ENCODE measurements at places on chromosomes 11 and 22. TPM values are rescaled to one million over a fixed set of nuclear protein-coding genes. Genes with fewer than 3 reads are reported as not detected.

GRCh38 chr11:44915621-44916020 is 35.1 kb downstream of the TP53I11 start:
- DNase-seq: no peak

GRCh38 chr11:113382121-113382520 is 5.5 kb upstream of the ANKK1 start:
- no peak for DNase-seq

GRCh38 chr11:21514316-21514715 is 678.6 kb upstream of the ANO5 start:
- no peak for DNase-seq

DNA sequence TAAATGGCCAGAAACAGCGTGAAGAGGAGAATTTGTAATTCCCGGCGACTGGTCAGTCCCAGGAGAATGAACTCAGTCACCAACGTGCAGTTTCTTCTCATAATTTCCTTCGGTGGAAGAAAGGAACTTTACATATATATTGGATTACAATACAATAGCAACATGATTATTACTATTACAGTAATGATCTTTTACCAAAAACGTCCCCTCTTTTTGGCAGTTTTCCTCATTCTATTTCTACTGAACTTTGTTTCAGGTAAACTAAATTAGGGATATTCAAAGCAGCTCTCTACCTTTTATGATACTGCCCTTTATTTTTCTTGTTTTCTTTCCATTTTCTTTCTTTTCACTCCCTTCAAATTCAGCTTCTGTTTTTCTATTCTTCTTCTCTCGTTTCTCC is at the start of gene OR5M8:
TSS of gene OR5M8 (minus strand) at position 101 of the 400 bp plus-strand sequence. CDS start at position 101, 0 bp downstream.
- DNase-seq: no peak

- no peak for DNase-seq
Observed at GRCh38 chr11:79018371-79018849, 422.4 kb downstream of the TENM4 start.

- no peak for DNase-seq
Observed at GRCh38 chr11:8190431-8190830, 21.6 kb upstream of the RIC3 start.

- no peak for DNase-seq
Observed at GRCh38 chr22:26045051-26045450, 124.2 kb upstream of the SEZ6L start.

- no peak for DNase-seq
Observed at GRCh38 chr11:115085461-115086210, 407.3 kb downstream of the NXPE2 start.

GRCh38 chr11:69295995-69296889 is 2.3 kb downstream of the MYEOV start:
- DNase-seq: no peak

GRCh38 chr11:101439488-101439887 is 144.3 kb downstream of the TRPC6 start:
- no peak for DNase-seq

DNA sequence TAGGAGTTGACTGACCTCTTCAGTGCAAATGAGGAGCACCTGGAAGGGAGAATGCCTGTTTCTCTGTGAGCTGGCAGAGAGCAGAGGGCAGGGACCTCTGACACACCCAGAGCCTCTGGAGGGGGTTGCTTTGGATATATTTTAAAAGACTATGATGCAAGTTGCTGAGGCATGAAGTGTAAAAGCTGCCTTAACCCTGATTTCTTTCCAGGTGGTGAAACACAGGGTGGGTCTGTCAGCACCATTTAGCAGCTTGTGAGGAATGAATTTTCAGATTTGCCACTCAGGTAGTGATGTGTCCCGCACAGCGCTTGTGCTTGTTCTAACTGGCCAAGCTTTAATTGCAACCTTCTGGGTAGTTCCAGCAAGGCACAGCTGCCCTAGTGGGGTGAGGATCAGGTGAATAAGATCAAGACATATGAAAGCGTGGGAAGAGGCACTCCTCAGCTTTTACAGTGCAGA is 90.2 kb downstream of the SWAP70 start:
- DNase-seq: no peak

- no peak for DNase-seq
Observed at GRCh38 chr11:34027516-34028408, 23.8 kb upstream of the CAPRIN1 start.

GRCh38 chr11:16528639-16529038 is 172.3 kb upstream of the SOX6 start:
- DNase-seq: no peak

DNA sequence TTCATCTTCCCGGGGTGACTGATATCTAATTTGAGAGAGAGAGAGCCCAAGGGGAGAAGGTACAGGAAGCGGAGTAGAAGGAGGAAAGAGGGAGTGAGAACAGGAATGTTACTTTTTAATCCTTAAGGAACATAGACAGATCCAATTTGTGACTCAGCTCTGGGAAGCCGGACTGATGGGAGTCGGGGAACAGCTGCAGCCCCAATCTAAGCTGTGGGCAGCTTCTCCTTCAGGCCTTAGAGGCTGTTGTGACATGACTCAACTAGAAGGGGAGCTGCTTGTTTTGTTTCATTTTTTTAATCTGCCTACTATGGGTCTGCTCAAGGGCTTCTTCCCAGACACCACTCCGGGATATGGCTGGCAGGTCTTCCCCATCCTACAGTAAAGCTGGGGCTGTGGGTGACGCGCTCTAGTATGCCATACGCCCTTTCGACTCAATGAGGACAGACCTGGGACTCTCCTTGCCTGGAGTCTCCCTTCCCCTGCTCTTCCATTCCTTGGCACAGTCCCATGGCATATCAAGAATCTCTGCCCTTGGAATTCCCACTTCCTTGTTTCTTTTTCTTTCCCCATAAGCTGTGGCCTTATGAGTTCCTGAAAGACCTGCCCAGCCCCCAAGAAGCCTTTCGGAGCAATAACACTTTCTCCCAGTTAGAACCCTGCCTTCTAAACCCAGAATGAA is 103.3 kb upstream of the AKIP1 start:
- DNase-seq: no peak

- DNase-seq: no peak
Observed at GRCh38 chr22:40560994-40561515, 75.5 kb downstream of the MRTFA start.

DNA sequence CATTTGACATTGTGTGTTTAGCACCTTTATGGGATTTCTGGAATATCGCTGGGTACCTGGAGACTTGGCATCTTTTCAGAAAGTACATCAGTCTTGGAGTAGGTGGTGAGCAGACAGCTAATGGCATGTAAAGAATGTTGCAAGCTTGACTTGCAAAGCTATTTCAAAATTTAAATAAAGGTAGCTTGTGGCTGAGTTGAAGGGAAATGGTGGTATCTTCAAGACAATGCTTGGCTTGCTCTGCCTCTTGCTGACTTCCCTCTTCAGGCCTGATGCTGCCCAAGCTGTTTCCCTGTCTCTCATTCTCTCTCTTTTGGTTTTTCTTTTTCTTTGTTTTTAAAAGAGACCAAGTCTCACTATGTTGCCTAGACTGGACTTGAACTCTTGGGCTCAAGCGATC is 13.2 kb downstream of the ZNRF3 start:
- no peak for DNase-seq

DNA sequence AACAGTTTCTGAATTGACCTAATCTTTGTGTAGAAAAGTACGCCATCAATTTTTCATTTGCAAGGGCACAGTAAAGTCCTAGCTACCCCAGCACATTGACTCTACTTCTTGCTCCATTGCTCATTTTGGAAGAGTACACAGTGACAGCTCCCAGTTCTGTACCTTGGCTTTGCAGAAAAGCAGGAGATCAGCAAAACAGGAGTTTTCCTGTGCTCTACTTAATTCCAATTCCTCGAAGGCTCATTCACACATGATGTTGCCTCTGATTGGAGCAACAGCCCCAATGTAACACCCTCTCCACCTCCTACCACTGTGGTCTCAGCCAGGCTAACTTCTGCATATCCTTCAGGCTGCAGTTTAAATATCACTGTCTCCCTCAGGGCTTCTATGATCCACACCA is 118.7 kb downstream of the PAX6 start:
- no peak for DNase-seq

- no peak for DNase-seq
Observed at GRCh38 chr11:70153133-70153727, 49.9 kb upstream of the FADD start.

DNA sequence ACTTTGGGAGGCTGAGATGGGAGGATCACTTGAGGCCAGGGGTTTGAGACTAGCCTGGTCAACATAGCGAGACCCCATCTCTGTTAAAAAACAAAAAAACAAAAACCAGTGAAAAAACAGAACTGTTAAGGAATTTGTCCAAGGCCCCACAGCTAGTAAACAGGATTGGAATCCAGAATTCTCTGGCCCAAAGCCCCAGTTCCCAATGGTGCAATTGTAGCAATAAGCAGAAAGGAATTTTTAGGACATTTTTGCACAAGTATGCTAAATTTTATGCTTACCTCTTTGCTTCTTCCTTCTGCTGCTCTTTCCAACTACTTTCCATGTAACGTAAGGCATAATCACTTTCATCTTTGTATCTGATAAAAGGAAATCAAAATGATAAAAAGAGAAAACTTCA is 11.6 kb downstream of the MISFA start:
- DNase-seq: no peak

GRCh38 chr11:58493676-58494075 is 14.2 kb downstream of the OR5B21 start:
- DNase-seq: no peak

DNA sequence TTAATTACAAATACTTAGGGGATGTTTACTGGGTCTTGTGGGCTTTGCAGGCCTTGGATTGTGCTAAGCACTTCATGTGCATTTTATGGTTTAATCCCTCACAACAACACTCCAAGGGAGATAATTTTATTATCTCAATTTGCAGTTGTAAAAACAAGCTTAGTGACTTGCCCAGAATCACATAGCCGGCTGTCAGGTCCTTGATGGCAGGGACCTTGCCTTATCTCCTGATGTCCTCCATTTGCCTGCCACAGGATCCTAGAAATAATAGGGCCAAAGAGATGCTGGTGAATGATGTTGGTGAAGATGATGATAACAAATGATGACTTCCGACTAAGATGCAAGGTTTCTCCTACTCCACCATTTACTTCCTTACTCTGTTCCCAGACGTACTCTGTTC is 385.4 kb downstream of the TMEM135 start:
- DNase-seq: no peak

- DNase-seq: no peak
Observed at GRCh38 chr11:117928446-117929141, 608 bp downstream of the TMPRSS13 start.

DNA sequence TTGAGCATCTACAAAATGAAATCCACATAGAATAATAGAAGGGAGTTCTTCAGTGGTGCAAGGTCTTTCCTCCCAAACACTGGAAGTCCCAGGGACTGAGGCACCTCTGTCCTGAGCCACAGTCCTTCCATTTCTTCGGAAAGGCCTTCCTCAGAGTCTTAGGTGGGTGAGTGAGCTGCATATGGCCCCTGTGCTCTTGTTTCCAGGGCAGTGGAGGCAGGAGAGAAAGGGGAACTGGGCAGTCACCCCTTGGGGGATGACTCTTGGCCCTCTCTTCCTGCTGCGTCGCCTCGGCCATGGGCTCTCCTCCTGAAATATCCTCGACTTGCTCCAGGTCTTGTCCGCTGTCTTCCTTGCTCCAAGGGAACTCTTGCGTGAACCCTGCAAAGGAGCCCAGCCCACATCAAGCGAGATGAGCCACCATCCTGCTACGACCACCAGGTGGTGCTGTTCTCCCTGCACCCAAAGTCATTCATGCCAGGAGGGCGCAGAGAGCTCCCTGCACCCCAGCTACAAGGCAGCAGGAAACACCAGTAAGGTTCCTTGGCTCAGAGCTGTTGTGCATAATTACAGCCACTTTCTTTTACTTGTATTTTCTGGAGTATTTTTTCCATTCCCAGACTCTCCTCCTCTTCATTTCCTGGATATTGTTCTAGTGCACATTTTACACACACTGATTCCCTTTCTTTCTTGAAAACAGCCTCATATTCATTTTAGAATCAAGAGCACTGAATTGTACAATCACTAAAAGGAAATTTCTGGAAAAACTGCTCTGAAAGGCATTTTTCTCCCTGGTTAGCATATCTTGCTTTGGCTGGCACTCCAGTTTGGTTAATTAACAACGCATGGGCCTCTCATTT is 397.8 kb downstream of the OPCML start:
- DNase-seq: peak; percentile 62

- DNase-seq: no peak
Observed at GRCh38 chr11:45073685-45074141, 72.7 kb upstream of the PRDM11 start.

GRCh38 chr11:119356349-119357031 is 10.0 kb upstream of the MFRP start:
- DNase-seq: peak; percentile 69

- DNase-seq: peak; percentile 77
Observed at GRCh38 chr11:36702330-36703054, 104.5 kb upstream of the RAG2 start.

DNA sequence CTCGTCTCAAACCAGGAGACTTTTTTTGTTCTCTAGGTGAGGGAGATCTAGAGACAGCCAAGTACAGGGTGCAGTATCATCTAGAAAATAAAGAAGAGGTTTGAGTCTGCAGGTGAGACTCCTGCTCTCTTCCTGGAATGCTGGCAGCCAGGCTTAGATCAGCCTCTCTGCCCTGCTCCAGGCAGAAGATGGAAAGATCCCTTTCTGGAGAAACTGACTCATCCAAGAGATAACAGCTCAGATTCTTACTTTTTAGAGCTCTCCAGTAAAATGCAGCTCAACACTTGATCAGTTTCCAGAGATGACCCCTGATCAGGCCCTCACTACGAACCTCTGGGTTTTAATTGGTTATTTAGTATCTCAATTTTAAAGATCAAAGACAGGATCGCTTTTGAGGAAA is 44.6 kb upstream of the EHF start:
- DNase-seq: no peak

The ZP1 gene
- 0.64 TPM for polyA plus RNA-seq

The MMP13 gene
- 0.04 TPM for polyA plus RNA-seq

The MS4A15 gene
- polyA plus RNA-seq: not detected

The PES1 gene
- polyA plus RNA-seq: 74.7 TPM

The ANKK1 gene
- polyA plus RNA-seq: 0.18 TPM

The SGSM1 gene
- polyA plus RNA-seq: 2.7 TPM

The LYVE1 gene
- polyA plus RNA-seq: 94.4 TPM

The SLC5A12 gene
- polyA plus RNA-seq: 63.9 TPM

The MPEG1 gene
- polyA plus RNA-seq: 6.9 TPM

The PANX3 gene
- not detected for polyA plus RNA-seq

The OR10A2 gene
- not detected for polyA plus RNA-seq

The MB gene
- 0.06 TPM for polyA plus RNA-seq

The MFNG gene
- polyA plus RNA-seq: 6.5 TPM

The MMP8 gene
- not detected for polyA plus RNA-seq

The OR10A3 gene
- 0.04 TPM for polyA plus RNA-seq

The IGLL1 gene
- 0.49 TPM for polyA plus RNA-seq

The ANO9 gene
- polyA plus RNA-seq: 9.8 TPM

The UCP3 gene
- 2.2 TPM for polyA plus RNA-seq

Data from right renal pelvis (tissue), 4 donors.